Neural progenitor cell (in vitro differentiated cells): ENCODE measurements at places on chromosomes 16 and 17. TPM values are rescaled to one million over a fixed set of nuclear protein-coding genes. Genes with fewer than 3 reads are reported as not detected.

Gene ITGAD
- not detected in 2 replicates for total RNA-seq

Gene MNT
- 2.2 and 11.1 TPM in 2 replicates for total RNA-seq

Gene CEP112
- total RNA-seq, result 6.9 and 9.7 TPM in 2 replicates

Gene MT4
- not detected in 2 replicates for total RNA-seq

Gene CCL22
- not detected in 2 replicates for total RNA-seq

Gene HOXB4
- total RNA-seq, result not detected in 2 replicates

Gene TBC1D28
- total RNA-seq, result 0.09 TPM in 1 of 2 replicates, not detected in the other

DNA sequence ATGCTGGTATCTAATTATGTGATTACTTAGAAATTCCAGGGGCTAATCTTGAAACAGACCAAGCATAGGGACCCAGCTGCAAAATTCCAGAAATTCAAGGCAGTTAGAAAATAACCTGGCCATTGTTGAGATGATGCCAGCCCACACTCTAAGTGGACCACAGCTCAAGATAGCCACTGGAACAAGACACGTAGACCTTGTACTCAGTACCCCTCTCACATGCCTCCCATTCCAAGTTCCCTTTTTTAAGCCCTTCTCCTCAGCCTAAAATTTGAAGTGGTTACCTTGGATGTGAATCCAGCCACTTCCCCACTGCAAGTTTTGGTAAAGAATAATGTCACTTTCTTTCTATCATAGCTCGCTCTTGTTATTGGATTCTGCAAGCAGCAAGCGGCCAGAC lies 4.1 kb upstream of the ZNF19 start:
- no peak for DNase-seq

DNA sequence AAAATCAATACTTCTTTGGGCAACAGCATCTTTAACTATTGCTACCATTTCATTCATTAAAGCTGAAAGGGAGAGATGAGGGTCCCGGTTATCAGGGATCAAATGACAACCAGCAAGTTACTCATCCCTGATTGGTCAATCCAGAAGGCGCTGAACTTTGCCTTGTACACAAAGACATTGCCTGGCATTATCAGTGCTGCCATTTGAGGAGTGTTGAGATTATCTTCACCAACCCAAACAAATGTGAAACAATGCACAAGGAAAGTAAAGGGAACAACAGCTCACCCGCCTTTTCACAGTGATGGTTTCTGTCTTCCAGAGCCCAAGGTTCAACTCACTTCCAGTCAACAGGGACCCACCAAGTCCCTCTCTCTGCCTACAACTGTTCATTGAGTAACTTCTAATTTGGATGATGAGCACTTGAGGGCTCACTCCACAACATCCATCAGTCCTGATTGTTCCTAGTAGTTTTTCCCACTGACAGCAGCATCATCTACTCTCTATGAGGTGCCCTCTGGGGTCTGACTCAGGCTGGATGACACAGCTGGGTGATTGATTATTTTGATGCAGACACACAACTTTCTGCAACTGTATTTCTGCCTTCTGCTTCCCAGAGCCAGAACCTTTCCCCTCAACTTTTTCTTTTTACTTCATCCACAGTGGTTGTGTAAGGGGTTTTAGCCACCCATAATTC lies 32.0 kb downstream of the LYRM9 start:
- DNase-seq, result peak; percentile 11

- no peak for DNase-seq
These were observed 15.8 kb downstream of the CDH16 start for GRCh38 chr16:66902648-66903543.

- DNase-seq, result no peak
These were observed 67.0 kb downstream of the KLHDC4 start for GRCh38 chr16:87698676-87699199.

DNA sequence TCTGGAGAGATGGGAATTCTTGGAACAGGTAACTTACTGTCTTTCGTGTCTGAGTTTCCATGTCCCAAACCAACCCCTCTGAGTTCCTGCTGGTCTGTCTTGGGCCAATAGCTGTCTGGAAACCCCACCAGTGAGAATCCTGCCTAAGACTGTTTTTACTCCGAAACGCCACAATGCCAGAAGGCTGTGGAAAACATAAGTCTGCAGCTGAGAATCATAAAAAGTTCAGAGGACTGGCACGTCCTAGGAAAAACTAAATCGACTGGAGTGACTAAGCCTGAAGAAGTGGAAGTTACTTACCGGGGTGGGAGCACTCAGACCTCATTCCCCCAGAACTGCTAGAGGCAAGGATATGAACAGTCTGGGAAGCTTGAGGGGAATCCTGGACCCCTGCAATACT lies 13.3 kb downstream of the LRRC75A start:
- DNase-seq, result no peak

DNA sequence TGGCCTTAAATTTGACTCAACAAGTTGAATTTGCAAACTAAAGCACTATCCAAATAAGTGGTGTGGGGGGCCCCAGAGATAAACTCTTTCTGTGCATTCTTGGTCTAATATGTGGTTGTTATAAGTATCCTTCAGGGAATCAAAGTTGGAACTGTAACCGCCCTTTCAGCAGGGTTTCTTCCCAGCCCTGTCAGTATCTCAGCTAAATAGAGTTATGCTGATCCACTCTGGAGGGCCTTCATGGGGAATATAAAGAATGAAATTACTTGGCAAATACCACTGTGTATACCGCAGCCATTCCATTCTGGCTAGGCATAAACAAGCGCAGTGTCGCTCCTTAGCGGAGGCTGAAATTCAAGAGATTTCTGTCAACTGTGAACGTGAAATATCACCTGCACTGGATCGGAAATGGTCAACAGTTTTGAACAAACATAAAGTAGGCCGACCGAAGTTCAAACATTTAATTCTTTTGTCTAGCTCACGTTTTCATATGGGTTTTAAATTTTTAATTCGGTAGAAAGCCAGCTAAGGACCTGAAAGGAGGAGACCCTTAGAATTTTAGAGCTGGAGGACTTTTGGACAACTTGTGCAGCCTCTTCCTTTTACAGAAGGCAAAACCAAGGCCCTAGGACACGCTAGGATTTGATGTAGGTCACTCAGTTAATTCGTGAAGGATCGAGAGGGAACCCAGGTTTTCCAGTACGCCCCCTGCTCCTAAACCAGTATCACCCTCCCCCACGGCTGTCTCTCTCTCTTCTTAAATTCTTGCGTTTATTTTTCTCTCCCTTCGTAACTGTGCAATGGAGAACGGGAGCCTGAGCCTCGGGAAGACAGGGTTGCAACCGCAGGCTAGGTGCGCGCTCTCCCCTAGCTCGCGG lies 74.7 kb downstream of the CHD9 start:
- no peak for DNase-seq

GRCh38 chr17:40551091-40551878 lies 14.0 kb downstream of the CCR7 start:
- no peak for DNase-seq

- no peak for DNase-seq
These were observed 14.2 kb downstream of the HDAC5 start for GRCh38 chr17:44109312-44109630.

- no peak for DNase-seq
These were observed 3.2 kb downstream of the MAP1LC3B start for GRCh38 chr16:87395181-87395842.

DNA sequence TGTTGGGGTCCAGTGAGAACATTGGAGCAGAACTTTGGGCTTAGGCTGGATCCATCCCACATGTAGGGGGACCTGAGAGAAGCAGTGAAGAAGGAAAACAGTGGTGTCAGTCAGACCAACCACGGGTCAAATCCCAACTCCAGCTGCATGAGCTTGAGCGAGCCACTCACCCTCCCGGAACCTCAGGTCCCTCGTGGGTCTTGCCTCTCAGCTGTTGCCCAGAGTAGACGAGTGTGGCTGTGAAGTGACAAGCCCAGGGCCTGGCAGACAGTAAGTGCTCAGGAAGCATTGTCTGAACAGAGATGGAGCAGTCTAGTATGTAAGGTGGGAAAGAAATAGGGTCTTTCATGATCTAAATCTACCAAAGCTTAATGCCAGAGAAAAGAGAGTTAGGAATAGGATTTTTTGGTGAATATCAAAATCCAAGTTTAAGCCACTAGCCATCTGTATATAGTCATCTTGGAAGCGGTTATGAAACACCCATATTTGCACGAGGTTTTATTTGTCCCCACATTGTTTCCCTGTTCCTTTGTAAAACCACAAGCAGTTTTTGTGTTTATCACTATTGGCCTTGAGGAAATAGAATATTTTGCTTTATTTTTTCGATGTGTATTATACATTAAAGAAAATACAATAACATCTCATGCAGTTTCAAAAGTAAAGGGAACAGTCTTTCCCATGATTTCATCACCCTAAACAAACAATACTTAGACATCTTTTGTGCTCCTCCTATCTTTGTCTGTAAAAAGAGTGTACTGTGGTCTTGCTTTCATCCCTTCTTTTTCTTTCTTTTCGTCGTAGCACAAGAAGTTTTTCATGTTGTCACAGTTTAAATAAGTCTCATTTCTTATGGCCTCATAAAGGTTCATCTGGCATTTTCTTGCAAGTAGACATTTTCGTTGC lies 112.0 kb downstream of the CLEC16A start:
- DNase-seq, result no peak

DNA sequence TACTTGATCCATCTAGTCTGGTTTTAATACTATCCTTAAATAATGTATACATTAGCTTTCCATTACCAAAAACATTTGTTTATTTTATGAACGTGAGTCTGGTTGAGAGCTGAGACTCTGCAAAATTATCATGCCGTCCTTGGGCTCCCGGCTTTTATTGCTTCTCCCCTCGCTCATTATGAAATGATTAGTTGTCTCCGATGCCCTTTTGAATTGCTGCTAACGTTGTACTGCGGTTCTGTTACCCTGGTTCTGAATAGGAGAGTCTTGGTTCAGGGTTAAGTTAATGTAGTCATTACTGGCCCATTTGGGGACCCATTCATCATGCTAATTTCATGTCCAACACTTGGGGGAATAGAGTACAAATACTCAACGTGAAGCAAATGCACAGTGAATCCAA lies 12.8 kb downstream of the XYLT1 start:
- DNase-seq, result no peak

DNA sequence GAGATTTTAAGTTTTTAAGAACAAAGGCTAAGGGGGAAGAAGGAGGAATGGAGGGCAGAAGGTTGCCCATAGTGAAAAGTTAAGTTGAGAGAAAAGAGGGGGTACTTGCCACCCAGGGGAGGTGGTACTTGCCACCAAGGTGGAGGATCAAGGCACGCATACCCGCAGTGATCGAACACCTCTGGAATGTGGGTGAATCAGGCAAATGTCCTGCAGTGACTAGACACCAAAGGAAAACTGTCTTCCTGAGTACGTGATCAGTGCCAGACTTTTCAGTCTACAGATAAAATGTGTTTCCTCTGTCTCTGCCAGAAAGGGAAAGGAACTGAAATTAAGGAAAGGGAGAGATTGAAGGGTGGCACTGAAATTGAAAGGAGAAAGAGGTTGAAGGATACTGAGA lies 2285.3 kb downstream of the TP53TG3F start:
- no peak for DNase-seq

DNA sequence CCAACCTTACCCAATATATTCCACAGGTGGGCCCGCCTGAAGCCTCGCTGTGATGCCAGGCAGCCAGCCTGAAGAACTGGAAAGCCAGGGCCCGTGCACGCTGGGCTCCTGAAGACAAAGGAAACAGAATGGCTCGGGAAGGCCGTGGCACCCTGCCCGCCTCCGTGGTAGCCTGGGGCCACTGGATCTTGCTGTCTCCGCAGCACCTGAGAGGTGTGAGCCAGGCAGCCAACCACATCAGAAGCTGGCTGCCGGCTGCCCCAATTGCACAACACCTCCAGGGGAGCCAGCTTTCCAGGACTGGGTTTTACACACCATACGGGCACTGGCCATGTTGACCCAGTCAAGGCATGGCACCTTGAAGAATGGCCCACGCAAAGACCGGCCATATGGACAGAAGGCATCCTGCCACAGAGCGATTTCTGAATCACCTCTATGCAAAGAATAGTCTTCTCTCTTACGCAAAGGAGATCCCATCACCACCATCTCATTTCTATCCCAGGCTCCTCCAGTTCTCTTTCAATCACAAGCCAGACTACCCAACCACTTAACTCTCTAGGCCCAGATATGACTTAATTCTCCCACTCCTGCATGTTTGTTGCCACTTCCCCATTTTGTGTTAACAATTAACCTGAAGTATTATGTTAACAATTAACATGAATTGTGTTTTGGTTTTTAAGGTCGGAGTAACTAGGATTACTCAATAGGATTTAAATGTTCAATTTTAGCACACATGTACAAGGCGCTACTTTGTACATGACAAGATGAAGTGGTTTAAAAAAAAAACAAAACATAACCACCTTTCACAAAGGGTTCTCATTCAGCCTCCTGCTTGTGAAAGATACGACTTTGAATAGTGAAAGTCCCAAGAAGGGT lies 32.1 kb downstream of the ZFHX3 start:
- DNase-seq, result no peak

DNA sequence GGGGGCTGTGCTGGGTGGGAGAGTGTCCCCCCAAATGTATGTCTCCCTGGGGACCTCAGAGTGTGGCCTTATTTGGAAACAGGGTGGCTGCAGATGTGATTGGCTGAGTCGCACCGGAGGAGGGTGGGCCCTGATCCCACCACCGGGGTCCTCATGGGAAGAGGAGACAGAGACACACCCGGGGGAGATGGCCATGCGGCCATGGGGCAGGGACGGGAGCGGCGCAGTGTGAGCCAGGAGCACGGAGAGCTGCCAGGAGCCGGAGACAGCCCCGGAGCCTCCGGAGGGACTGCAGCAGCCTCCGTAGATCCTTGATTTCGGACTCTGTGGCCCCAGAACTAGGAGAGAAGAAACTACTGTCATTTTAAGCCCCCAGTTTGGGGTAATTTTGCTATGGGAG lies 1.6 kb upstream of the CIBAR2 start:
- DNase-seq, result no peak

GRCh38 chr17:21539146-21539545 lies 153.2 kb upstream of the KCNJ18 start:
- DNase-seq, result no peak

DNA sequence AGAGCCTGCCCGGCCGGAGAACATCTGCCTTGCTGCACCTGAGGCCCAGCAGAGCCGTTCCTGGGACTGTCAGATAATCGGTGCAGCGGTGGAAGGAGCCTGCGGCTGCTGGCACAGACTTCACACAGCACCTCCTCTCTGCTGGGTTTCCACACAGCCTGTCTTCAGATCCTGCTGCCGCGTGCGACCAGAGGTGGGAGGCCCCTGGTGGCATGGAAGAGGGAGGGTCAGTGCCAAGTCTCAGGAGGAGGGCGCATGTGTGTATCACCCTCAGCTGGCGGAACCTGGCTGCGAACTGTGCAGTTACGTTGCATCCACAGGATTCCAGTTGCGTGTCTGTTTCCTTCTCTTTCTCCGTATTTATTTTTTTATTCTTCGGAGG lies 3.3 kb downstream of the CDK5R1 start:
- DNase-seq, result no peak
